ENCODE measurements at places on chromosomes 12 and 14.
A peak's percentile ranks its signal among the peaks of the same experiment; 100 is the strongest.

GRCh38 chr12:71393625-71394024 is 46.0 kb upstream of the LGR5 start:
- no peak for DNase-seq

DNA sequence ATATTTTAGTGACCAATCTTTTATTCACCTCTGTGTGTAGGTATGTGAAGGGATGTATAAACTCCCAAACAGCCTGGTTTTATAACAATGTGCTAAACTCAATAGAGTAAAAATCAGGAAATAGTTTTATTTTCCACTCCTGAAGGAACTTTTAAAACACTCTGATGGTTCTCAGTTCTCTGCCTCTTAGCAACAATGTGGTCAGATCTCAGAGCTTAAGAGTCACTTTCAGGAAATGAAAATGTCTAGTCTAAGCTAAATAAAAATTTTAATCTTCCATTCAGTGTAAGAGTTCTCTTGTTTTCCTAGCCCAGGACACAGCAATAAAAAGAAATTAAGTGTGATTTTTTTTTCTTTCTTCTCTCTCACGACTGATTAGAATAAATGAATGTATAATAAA is 718.0 kb downstream of the C12orf50 start:
- DNase-seq, result peak; percentile 22

GRCh38 chr12:56637621-56638020 is 7.5 kb upstream of the BAZ2A start:
- DNase-seq, result no peak

DNA sequence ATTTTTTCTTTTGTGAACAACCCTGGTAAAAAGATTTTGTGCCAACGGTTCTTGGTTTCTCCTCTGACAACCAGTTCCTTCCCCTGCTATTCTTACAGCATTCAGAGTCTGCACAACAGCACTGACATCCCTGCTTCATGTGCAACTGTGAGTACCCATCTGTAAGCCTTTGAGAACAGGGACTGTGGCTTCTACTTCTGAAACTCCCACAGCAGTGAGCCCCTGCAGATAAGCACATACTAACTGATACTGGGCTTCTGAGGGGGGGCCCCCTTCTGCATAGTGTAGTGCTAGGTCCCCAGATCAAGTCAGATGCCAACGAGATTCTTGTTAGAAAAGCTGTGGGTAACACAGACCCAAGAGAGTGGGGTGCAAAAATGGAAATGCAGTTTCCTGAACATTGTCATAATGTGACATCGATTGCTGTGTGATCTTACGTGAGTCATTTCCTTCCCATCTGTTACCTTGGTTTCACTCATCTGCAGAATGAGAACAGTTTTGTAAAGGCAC is 11.1 kb upstream of the NINJ2 start:
- no peak for DNase-seq

- DNase-seq, result no peak
Observed at GRCh38 chr12:117662620-117663395, 301.4 kb upstream of the NOS1 start.

GRCh38 chr14:73757381-73757780 is 43.2 kb upstream of the PNMA1 start:
- no peak for DNase-seq

- no peak for DNase-seq
Observed at GRCh38 chr14:73489481-73490175, 1.1 kb upstream of the RIOX1 start.

DNA sequence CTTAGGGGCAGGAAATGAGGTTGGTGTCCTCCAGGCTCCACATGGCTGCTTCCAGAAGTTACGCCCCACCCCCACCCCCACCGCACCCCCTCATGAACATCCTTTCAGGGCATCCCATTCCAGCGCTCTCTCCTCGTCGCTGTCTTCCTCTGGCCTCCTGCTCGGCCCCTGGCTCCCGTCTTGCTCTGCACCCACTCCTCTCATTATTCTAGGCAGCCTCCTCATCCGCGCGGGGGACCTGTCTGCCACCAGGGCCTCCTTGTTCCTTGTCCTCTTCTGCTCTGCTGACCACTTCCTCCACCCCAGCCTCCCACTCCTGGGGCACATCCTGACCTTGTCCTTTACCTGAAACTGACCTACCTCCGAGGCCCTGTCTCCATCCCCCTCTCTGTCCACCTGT is 29.8 kb upstream of the PLEKHG6 start:
- no peak for DNase-seq

DNA sequence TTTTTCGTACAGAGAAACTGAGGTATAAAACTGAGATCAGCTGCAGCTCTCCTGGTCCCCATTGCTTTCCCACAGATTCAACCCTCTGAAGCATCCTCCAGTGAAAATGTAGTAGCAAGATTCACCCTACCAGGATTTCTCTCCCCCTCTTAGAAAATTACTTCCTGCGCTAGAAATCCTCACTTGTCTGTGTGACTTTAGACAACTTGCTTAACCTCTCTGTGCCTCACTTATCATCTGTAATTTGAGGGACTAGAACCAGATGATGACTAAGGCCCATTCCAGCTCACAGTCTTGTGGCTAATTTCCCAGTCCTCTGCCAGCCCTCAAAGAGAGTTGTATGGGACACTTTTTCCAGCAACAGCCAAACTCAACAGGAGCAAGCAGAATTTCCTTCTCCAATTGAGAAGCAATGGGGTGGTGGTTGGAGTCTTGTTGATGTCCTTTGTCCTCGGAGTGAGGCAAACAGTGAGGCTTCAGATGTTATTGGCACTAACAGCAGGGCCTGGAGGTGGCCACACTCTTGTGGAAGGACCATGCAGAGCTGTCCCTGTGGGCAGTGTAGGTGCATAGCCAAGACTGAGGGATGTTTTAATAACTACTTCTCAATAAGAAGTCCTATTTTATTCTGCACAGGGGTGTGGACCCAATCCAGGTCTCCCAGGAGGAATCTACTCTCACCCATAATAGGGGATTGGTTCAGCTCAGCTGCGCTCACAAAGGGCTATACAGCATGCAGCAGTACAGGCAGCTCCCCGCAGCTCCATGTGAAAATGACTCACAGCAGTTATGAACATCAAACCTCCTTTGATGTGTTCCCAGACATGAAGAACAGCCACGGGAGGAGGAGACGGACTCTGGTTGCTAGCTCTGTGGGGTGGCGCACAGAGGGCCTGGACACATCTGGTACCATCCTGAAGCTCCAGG is 200.1 kb downstream of the DAD1 start:
- peak; percentile 92 for DNase-seq

GRCh38 chr14:23060536-23061260 is 3.4 kb upstream of the CDH24 start:
- DNase-seq, result no peak

DNA sequence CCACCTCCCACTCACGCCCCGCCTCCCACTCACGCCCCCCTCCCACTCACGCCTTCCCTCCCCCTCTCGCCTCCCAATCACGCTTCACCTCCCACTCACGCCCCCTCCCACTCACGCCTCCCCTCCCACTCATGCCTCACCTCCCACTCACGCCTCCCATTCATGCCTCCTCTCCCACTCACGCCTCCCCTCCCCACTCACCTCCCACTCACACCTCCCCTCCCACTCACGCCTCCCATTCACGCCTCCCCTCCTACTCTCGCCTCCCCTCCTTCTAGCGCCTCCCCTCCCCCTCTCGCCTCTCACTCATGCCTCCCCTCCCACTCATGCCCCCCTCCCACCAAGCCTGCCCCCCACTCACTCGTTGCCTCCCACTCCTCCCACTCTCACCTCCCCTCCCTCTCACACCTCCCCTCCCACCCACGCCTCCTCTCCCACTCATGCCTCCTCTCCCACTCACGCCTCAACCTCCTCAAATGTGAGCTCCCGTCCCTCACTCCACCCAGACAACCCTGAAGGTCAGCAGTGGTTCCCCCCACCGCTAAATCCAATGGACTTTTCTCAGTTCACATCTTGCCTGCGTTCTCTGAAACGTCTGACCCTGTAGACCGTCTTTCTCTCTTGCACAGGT is 39.8 kb downstream of the TMEM63C start:
- DNase-seq, result no peak

- no peak for DNase-seq
Observed at GRCh38 chr14:57609192-57610075, 115.8 kb upstream of the CCDC198 start.

DNA sequence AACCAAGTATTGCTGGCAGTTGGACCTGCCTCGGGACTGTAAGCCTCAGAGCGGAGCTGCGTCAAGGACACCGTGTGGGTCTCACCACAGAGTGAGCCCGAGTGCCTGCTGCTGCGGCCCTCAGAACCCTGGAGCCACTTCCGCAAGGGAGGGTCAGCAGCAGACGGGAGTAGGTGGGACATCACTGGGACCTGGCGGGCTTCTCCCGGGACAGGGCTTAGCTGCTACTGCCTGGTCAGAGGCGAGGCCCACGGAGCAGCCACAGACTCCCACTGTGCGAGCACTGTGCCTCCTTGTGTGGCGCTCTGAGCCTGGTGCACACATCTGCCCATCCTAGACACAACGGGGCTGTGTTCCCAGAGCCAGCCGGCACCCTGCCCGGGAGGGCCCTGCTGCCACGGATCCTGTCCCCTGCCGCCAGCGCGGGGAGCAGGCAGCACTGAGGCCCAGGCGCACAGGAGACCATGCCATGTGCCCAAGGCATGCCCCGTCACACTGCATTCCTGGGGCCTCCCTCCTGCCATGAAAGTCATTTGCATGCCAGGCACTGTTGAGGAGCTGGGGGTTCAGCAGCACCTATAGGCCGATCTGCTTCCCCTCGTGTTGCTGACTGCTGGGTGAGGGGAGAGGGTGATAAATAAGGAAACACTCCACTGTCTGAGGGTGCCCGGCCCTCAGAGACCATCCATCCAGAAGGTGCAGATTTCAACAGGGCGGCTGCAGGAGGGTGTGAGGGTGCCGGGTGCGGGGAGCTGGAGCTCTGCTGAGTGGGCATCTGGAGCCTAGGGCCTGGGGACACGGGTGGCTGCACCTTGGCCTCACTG is 10.0 kb downstream of the HIP1R start:
- no peak for DNase-seq

DNA sequence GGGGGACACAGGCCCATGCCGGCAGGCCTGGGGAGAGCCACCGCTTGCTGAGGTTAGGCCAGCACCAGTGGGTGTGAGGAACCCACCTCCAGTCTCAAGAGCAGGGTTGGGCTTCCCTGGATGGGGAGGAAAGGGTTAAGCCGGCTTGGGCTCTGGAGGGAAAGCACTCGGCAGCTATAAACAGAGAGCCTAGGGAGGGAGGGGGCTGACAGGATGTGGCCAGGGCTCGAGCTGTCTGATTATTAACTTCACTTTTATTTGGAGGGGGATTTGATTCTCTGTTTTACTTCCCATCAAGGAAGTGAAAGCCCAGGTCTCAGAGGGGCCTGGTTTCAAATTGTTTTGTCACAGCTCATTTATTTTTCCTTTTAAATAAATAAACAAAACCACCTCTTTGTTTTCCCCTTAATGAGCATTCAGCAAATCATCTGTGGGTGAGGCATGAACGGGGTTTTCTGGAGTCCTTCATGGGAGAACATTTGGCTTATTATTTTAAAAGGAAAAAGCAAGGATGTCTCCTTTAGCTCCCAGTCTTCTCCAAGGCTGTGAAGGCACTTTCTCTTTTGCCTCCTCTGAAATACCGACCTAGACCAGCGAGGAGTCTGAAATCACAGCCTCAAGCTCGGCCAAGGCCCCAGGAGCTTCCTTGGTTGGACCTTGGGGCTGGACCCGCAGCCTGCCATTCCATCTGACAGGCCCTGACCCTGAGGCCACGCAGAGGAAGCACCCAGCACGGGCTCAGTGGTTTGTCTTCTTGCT is 21.9 kb upstream of the ZFP36L1 start:
- peak; percentile 73 for DNase-seq

DNA sequence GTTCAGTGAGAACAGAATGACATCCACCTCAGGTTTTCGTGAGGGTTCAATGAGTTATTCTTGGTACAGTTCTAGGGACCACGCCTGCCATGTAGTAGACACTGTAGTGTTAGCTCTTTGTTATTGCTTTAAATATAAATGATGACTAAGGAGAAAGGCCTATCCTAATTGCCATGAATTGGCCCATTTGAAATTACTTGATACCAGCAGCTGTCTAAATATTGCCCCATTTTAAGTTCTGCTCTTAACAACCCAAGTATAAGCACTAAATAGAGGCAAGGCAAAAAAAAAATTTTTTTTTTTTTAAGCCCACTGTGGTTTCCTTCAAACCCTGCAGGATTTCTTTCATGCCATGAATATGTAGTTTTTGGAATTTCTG is 84.5 kb downstream of the BORCS5 start:
- DNase-seq, result no peak

- DNase-seq, result peak; percentile 39
Observed at GRCh38 chr14:57182760-57183503, 85.8 kb downstream of the EXOC5 start.

DNA sequence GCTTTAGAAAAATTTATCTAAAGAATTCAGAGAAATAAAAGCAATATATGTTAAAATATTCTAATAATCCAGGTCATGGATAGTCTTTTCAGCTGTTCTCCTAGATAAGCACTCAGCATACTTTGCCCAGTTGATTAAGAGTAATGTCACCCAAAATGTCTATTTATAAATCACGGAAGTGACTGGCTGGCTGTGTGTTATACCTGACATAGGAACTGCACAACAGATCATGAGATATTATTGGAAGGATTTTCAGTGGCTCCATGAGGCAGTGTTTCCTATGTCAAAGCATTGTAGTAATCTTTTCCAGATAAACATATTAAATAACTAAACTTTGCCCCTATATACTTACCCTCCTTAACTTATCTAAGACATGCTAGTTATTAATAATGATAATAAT is 128.8 kb downstream of the ITPR2 start:
- no peak for DNase-seq

DNA sequence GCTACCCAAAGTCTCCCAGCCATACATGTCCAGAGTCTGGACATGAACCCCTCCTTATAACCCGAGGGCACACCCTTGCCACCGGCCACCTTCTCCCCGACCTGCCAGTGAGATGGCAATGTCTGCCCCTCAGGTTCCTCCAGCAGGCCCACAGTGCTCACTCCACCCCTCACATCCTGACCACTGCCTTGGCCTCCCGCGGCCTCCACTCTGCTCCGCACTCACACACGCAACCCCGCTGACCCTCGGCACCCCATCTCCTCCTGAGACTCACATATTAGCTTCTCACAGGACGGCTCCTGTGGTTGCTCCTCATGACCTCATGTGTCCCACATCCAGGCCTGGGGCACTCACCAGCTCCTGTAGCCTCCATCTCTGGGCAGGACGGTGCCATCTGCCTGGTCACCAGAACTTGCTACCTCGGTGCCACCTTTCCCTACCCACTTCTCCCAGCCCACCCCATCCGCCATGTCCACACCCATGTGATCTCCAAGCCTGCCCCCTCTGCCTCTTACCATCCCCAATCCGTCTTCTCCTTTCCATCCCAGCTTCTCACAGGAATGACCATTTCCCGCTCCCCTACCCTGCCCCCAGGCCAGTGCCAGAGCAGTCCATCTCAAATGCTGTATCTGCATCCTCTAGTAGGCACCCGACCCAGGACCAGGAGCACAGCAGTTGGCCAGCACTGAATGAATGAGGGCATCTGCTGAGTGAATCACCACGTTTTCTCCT is 198.6 kb upstream of the DIO3 start:
- DNase-seq, result no peak

DNA sequence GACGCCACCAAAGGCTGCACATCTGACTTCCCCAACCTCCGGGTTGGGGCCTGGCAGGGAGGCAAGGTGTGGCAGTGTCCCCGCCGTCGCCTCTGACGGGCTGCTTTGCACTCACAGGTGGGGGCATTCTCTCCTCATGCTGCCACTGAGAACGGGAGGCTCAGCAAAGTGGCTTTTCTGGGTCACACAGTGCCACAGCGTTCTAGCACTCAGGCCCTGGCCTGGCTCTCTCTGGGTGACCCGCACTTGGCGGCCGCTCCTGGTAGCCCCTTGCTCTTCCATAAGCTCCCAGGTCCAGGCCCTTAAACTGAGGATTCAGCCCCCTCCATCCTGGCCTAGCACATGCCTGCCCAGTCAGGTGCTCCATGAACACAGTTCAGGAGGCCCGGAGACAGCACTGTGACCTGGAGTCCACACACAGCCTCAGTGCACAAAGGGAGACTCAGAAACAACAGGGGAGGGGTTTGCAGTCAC is 25.2 kb downstream of the SERPINA1 start:
- DNase-seq, result no peak
